ENCODE measurements at places on chromosomes 12 and 14.
A peak's percentile ranks its signal among the peaks of the same experiment; 100 is the strongest.

- no peak for DNase-seq
These were observed 14.0 kb upstream of the PTGDR start for GRCh38 chr14:52253503-52253902.

- DNase-seq, result no peak
These were observed 893.2 kb downstream of the SLC16A7 start for GRCh38 chr12:60489071-60489470.

GRCh38 chr12:62438098-62438692 is 28.4 kb upstream of the MON2 start:
- peak; percentile 74 for DNase-seq

DNA sequence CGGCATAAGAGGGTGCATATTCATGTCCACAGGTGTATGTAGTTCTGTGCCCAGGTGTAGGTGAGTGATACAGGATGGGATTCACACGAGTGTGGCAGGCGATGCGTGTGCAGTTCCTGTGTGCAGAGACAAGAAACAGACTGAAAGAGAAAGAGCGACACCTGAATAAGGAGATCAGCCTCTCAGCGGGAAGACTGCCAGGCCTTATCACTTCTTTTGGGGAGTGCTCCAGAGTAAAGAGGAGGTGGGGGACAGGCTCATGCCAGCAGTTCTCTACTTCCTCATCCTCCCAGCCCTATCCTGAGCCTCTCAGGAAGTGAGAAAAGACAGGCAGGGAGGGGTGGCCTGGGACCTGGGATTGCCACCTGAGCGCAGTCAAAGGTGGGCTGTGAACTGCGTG is 2.8 kb downstream of the PSMB11 start:
- no peak for DNase-seq

DNA sequence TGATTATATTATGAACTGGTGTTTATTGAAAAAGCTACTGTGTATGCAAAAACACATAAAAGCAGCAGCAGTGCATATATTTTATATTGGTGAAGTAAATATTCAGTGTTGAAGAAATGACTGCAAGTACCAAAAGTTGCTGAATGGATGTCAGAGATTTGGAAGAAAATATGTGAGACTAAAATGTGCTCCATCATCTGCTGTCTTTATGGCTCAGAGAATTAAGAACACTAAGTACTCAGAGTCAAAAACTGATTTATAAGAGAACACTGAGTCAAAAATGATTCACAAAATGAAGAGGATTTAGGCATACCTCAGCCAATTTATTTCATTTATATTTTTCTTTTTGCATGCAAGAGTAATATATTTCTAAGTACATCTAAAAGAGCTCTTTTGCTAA is 86.3 kb upstream of the PDZRN4 start:
- no peak for DNase-seq

- DNase-seq, result no peak
These were observed 65.3 kb downstream of the BLTP3B start for GRCh38 chr12:100077367-100077766.

DNA sequence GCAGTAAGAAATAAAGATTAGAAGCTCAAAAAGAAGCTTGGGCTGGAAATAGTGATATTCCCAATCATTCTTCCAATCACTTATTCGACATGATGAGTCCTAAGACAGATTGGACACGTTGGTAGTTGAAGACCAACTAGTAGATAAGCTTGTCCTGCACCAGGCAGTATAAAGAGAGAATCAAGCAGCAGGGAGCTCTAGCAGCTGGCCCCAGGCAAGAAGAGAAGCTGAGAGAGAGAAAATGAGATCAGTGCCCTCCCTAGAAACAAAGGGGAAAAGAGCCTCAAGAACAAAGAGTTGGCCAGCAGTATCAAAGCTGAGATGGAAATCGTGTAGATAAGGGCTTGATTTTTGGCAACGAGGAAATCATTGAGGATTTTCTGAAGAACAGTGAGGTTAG is 20.6 kb downstream of the RASSF8 start:
- DNase-seq, result no peak

DNA sequence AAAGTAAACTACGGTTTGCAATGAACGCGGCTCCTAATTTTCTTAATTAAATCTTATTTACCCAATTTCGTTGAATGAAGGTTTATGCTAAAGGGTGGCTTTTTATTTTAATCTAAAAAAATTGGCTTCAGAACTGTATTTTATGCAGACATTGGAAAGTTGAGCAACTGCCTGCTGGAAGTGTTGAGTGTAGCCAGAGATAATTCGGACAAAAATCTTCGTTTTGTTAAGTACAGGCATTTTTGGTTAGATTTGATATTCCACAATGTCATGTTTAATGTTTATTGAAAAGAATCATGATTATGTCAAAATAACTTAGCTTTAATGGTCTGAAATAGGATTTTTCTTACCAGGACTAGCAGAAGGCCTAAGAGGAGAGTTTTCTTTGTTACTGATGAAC is 875 bp downstream of the IRAK3 start:
- DNase-seq, result no peak

DNA sequence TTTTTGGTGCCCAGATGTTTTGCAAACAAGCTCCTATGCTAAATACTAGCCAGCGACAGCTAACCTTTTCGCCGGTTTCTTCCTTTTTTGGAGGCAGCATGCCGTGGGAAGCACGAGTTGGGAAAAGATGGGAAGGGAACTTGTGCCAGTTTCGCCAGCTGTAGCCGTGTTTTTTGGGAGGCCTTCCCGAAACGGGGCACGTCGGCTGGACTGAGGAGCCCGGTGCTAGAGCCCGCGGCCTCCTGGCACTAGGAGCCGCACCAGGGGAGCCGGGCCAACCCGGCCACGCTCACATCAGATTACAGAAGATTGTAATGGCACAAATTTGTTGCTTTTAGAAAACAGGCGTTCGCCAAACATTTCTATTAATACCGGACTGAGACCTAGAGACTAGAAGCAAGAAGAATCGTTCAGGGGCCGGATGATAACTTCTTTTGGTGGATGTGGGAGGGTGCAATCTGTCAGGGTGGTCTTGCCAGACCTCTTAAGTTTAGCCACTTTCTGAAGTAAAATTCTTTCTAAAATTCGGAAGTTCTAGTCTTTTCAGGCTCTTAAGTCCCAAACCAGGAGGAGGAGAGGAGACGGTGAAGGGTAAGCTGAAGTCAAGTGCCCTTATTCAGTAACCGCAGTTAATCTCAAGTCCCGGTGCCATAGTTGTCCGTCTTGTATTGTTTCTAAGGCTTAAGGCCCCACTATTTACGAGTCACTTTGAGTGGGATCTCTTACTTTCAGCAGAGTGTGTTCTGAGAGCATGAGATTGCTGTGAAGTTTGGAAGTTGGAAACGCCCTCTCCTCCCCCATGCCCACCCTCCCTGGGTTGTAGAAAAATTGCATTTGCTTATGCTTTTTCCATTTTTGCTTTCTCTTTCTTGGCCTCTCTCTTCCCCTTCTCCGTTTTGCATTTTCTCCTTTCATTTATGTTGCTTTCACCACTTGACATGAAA is 1.3 kb downstream of the RASSF3 start:
- DNase-seq, result no peak

DNA sequence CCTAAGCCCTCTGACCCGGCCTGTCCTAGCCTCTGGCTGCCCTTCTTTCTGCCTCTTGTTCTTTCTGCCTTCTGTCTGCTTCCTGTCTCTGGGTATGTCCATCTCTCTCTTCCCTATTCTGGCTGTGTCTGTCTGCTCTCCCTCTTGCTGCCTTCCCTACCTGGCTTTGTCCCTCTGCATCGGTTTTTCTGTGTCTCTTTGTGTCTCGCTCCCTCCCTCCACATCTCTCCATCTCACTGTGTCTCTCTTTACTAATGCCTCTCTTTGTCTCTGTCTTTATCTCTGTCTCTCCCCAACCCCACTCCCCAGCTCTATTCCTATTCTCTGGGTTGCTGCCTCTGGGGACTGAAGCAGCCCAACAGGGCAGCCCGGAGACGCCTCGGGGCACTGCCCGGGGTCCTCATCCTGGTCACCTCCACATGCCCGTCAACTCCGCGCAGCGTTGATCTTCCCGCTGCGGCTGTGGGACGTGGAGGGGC is 10.1 kb downstream of the SHMT2 start:
- DNase-seq, result no peak

GRCh38 chr14:61582815-61583214 is 112.5 kb upstream of the HIF1A start:
- no peak for DNase-seq

DNA sequence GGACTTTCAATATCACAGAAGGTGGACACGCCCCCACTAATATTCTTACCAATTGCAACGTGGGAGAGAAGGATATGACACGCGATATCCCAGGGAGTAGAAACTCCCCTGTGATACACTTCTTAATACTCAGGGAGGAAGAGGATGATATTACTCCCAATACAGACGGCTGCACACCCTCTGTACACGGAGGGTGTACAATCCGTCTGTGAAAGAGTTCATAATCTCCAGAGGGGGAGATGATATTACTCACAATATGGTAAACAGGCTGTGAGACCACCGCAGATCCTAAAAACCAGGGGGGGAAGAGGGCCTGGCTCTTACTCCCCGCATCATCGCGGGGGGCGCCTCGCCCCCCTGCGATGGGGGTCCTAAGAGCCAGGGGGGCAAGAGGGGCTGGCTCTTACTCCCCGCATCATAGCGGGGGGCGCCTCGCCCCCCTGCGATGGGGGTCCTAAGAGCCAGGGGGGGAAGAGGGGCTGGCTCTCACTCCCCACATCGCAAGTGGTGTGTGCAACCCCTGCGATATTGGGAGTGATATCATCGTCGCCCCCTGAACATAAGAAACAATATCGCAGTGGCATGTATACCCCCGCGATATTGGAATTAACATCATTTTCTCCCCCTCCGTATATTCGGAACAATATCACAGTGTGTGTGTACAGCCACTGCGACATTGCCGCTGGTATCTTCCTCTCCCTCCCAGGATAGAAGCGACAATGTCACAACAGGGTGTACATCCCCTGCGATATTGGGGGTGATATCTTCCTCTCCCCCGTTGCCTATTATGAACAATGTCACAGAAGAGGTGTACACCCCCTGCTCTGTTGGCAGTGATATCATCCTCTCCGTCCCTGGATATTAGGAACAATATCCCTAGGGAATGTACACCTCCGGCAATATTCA is 8.9 kb upstream of the CLEC6A start:
- no peak for DNase-seq

- DNase-seq, result no peak
These were observed 65.8 kb downstream of the EEA1 start for GRCh38 chr12:92863251-92863650.

DNA sequence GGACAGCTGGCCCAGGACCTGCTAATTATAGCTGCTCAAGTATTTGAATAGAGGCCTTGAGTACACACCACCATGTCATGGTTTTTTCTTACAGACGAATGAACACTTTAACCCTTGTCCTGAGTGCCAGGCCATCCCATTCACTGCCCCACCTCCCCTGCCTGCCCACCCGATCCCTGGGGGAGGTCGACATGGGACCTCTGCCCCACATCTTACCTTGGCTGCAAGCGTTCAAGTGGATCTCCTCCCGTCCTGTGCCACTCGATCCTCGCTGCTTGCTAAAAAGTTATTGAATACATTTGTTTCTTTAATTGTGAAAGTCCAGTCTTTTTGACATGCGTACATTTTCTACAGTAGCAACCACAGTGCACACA is 10.3 kb downstream of the RTL1 start:
- DNase-seq, result no peak

- peak; percentile 18 for DNase-seq
These were observed 19.9 kb downstream of the PPP2R5C start for GRCh38 chr14:101781240-101782061.

GRCh38 chr14:23580152-23580926 is 1.7 kb upstream of the JPH4 start:
- no peak for DNase-seq

DNA sequence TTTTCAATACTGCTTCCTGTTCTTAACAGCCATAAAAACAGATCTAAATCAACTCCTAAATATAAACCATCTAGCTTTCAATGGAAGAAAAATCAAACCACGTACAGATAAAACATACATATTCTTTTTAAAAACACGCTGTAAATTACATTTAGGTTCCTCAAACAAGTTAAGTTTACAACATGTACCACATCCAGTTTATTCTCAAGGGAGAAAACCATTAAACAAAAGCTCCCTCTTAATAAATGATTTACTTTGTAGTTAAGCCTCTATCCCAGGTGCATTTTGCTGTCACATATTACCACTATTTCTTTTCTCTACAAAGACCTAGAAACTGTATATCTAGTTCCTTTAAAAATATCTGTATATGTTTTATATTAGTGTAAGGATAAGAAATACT is 3.1 kb downstream of the NUMB start:
- no peak for DNase-seq

DNA sequence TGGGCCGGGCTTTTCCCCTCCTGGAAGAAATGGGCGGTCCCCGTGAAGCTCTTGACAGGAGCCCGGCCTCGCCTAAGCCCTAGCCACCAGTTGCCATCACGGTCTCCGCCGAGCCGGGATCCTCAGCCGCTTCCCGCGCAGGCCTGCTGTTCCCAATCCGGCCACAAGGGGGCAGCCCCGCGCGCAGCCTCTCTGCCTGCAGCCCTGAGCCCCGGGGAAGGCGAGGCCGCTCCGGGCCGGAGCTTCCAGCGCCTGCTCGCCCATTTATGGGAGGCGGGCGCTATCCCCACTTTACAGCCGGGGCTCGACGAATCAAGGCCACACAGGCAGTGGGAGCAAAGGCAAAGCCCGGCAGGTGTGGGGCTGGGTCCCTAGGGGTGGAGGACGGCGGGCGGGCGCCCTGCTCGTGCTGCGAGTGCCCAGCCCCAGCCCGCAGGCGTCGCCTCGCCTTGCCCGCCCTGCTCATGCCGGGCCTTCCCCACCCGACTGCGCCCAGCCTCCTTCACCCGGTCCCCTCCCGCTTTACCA is 61.5 kb downstream of the LGMN start:
- peak; percentile 91 for DNase-seq

- DNase-seq, result no peak
These were observed 2.9 kb downstream of the FGFR1OP2 start for GRCh38 chr12:26941215-26941594.

GRCh38 chr12:66240096-66240820 is 51.2 kb downstream of the IRAK3 start:
- DNase-seq, result no peak

- DNase-seq, result no peak
These were observed 80.4 kb upstream of the SINHCAF start for GRCh38 chr12:31406345-31406744.

DNA sequence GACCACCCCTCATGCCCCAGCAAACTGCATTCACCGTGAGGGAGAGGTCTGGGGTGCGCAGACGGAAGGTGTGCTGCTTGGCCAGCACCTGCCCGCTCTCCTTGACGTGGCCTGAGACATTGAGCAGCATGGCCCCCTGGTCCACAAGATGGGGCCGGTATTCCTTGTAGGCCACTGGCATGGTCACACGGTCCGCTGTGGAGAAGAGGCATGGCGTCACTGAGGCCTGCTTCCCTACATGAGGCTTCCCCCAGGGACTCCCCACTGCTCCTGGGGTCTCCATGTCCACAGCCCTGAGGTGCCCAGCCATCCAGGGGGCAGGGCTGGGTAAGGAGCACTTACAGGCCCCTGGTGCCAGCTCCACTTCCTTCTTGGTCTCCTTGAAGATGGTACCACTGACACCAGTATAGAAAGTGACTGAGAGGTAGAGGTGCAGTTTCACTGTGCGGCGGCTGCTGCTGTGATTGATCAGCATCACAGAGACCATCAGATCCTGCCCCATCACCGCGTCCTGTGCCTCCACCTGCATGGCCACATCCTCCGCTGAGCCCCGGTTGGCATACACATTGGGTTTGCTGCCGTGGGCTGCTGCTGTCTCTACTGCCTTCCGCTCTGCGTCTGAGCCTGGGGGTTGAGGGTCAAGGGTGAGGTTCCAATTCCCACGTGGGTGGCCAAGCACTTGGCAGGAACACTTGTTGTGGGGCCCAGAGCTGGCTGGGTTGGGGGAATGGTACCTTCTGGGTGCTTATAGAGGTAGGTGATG is 8.2 kb downstream of the TGM1 start:
- no peak for DNase-seq
